ENCODE measurements at places on chromosomes 11 and 22.

- H3K27ac ChIP-seq, result peak overlapping the region; percentile 39
- no peak for DNase-seq
- peaks cover 13% of the 10 kb centered on the region for H3K4me1 ChIP-seq
- no peaks in the 10 kb centered on the region for H3K36me3 ChIP-seq
- H3K27me3 ChIP-seq, result peaks cover 43% of the 10 kb centered on the region
Observed at GRCh38 chr11:70397336-70397982, 870 bp upstream of the CTTN start.

DNA sequence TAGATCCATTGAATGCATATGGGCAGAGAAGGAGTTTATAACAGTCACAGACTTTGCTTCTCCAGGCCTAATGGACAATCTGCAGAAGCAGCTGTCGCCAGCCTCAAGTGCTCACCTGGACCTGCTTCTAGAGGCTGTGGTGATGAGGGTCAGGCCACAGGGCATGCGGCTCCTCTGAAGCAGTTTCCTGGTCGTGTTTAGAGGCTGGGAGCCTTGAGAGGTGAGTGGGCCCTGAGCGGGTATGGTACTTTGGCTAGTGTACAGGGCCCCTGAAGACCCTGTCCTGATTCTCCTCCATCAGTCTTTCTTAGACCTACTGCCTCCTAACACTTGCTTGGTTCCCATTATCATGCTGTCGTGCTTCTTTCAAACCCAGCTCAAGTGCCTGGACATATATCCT is 41.2 kb downstream of the NXPE2 start:
- H3K27ac ChIP-seq, result no peak overlapping the region
- DNase-seq, result no peak
- H3K36me3 ChIP-seq, result no peaks in the 10 kb centered on the region
- no peaks in the 10 kb centered on the region for H3K4me1 ChIP-seq

- no peak overlapping the region for H3K4me3 ChIP-seq
- DNase-seq, result no peak
- H3K36me3 ChIP-seq, result peaks cover 67% of the 10 kb centered on the region
- peaks cover 12% of the 10 kb centered on the region for H3K4me1 ChIP-seq
- no peaks in the 10 kb centered on the region for H3K27me3 ChIP-seq
Observed at GRCh38 chr11:66225066-66225465, 43.4 kb upstream of the RAB1B start.

DNA sequence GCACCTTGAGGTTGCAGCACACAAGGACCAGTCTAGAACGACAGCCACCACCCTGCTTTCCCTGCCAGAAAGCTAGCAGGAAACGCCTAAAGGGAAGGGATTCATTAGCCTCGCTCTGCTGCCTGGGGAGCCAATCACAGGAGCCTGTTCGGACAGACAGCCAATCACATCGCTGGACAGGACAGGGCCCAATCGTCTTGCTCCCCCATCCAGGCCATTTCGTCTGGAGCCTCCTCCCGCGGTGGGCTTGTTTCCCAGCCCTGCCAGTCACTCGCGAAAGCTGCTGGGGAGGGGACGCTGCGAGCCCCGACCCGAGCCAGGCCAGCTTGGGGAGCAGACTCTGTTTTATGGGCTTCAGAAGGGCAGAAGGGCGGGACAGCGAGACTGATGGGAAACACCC is 79.8 kb upstream of the NCAM1 start:
- H3K4me1 ChIP-seq, result no peaks in the 10 kb centered on the region
- H3K27ac ChIP-seq, result no peak overlapping the region
- DNase-seq, result no peak
- no peak overlapping the region for H3K4me3 ChIP-seq
- no peaks in the 10 kb centered on the region for H3K36me3 ChIP-seq

DNA sequence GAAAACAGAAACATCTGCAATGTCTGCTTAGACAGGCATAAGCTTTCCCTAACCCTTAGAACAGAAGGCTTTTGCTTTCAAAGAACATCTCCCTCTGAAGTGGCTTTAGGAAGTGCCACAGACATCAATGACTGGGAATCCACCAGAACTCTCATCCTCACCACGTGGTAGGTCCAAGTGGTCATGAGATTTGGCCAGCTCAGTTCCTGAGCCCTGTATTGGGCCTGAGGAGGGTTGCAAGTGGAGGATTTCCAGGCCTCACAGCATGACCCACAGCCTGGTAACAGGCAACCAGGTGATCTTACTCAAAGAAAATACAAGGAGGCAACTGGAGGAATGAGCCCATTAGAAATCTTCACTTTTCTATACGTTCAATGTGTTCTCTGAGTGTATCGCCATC is 1.6 kb downstream of the CASP1 start:
- H3K4me3 ChIP-seq, result peak overlapping the region; percentile 93
- no peak for DNase-seq
- peaks cover 47% of the 10 kb centered on the region for H3K4me1 ChIP-seq
- no peaks in the 10 kb centered on the region for H3K27me3 ChIP-seq
- peak overlapping the region; percentile 98 for H3K27ac ChIP-seq

GRCh38 chr22:47111626-47112581 is 349.5 kb downstream of the TBC1D22A start:
- H3K4me1 ChIP-seq, result no peaks in the 10 kb centered on the region
- no peak for DNase-seq
- H3K36me3 ChIP-seq, result peaks cover 12% of the 10 kb centered on the region
- H3K27me3 ChIP-seq, result no peaks in the 10 kb centered on the region
- H3K4me3 ChIP-seq, result no peak overlapping the region
- no peak overlapping the region for H3K27ac ChIP-seq

DNA sequence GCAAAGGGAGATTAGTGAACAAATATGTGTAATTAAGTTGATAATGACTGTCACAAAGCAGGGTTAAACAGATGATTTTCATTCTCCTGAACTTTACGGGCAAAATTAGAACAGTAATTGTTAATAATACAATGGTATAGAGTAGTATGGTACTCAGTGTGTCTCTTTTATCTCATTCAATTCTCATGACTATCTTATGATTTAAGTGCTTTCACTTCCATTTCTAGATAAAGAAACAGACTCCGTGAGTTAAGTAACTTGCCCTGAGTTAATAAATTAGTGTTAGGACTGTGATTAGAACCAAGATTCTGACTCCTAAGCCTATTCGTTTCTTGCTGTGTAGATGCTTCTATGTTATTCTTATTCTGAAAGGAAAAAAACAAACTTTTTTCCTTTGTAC is 22.0 kb downstream of the PIH1D2 start:
- DNase-seq, result no peak
- H3K27ac ChIP-seq, result no peak overlapping the region
- no peak overlapping the region for H3K4me3 ChIP-seq
- peaks cover 88% of the 10 kb centered on the region for H3K36me3 ChIP-seq
- no peaks in the 10 kb centered on the region for H3K27me3 ChIP-seq
- peaks cover 38% of the 10 kb centered on the region for H3K4me1 ChIP-seq

- peaks cover 4% of the 10 kb centered on the region for H3K36me3 ChIP-seq
- DNase-seq, result peak; percentile 8
- peak overlapping the region; percentile 74 for H3K4me3 ChIP-seq
Observed at GRCh38 chr11:12674936-12675696, 895 bp downstream of the TEAD1 start.

DNA sequence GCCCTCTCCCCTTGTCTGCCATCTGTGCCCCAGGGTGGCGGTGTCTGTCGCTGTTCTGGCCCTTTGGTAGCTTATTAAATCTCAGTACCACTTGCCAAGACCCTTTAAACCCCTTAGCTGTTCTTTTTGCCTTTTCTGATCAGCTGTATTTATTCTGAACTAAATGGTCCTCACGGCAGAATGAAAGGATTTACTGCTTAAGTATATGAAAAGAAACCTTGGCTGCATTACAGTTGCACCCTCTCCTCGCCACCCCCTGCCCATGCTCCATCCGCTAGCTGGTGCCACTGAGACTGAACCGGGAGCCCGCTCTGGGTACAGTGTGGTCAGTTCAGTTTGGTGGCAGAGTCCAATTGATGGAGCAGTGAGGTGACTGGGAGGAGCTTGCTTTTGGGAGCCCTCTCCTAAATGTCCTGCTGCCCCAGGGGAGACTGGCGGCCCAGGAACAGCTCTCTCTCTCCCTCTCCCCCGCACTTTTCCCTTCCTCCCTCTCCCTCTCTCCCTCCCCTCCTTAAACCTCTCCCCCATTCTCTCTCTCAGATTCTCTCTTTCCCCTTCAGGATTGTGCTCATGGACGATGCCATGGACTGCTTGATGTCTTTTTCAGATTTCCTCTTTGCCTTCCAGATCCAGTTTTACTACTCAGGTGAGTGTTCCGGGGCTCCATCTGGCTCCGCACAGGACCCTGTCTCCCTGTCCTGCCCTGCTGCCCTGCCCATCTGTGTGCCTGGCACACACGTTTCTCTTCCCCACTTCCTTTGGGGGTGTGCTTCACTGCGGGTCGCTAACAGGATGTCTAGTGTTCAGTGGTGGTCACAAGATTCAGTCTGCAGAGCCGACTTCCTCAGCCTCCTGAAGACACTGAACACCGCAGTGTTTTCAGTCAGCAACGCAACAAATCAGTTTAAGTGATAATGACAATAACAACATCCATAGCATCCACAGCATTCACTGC is 21.8 kb downstream of the ARFGAP2 start:
- H3K27me3 ChIP-seq, result no peaks in the 10 kb centered on the region
- H3K4me1 ChIP-seq, result peaks cover 52% of the 10 kb centered on the region
- no peaks in the 10 kb centered on the region for H3K36me3 ChIP-seq
- peak; percentile 61 for DNase-seq
- H3K27ac ChIP-seq, result peak overlapping the region; percentile 96

DNA sequence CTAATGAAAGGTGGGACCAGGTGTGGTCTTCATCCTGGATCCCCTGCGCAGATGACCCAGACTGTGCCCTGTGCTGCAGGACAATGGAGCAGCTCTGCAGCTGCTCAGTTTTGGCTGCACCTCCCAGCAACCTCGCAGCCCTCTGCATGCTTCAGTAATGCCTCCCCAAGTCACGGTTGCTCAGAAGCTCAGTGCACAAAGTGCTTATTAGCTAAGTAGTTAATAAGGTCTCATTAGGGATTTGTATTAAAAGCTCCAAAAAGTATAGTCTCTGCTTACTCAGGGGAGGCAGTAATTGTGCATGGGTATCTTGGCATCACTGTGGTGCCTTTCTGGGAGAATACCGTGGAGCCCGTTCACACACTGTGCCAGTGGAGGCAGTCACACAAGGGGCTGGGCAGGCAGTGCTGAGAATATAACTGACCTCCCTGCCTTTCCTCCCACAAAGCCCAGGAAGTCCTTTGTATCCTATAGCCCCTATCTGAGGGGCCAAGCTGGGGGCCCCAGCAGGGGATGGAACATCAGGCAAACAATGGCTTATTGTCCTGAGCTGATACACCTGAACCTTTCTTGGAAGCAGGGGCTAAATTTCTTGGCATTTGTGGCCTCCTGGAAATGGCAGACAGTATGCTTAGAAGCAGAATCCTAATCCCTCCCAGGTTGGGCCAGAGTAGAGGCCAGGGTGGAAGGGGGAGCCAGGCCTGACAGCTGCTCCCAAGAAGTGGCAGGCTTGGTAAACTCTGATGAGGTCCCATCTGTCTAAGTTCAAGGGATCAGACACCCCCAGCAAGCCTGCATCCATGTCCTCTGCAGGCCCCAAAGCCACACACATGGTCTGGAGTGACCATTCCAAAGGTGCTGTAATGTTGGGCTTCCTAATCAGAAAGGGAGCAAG is 125.5 kb upstream of the PARVA start:
- DNase-seq, result no peak
- H3K4me1 ChIP-seq, result no peaks in the 10 kb centered on the region
- no peaks in the 10 kb centered on the region for H3K36me3 ChIP-seq
- H3K27ac ChIP-seq, result no peak overlapping the region

GRCh38 chr11:123560006-123560405 is 94.4 kb downstream of the SCN3B start:
- peaks cover 8% of the 10 kb centered on the region for H3K4me1 ChIP-seq
- no peaks in the 10 kb centered on the region for H3K36me3 ChIP-seq
- DNase-seq, result peak; percentile 52
- H3K27me3 ChIP-seq, result peaks cover 12% of the 10 kb centered on the region
- peak overlapping the region; percentile 90 for H3K27ac ChIP-seq

- no peaks in the 10 kb centered on the region for H3K36me3 ChIP-seq
- H3K27me3 ChIP-seq, result no peaks in the 10 kb centered on the region
- peak overlapping the region; percentile 89 for H3K4me3 ChIP-seq
- H3K27ac ChIP-seq, result peak overlapping the region; percentile 96
Observed at GRCh38 chr22:38313384-38313955, 3.8 kb downstream of the CSNK1E start.

- H3K4me3 ChIP-seq, result no peak overlapping the region
- DNase-seq, result no peak
- peaks cover 17% of the 10 kb centered on the region for H3K27me3 ChIP-seq
- peaks cover 19% of the 10 kb centered on the region for H3K36me3 ChIP-seq
- no peak overlapping the region for H3K27ac ChIP-seq
Observed at GRCh38 chr22:45865561-45866125, 111.3 kb downstream of the WNT7B start.

- no peaks in the 10 kb centered on the region for H3K36me3 ChIP-seq
- no peak for DNase-seq
- peaks cover 40% of the 10 kb centered on the region for H3K27me3 ChIP-seq
- no peak overlapping the region for H3K4me3 ChIP-seq
Observed at GRCh38 chr22:27240298-27241075, 561.1 kb downstream of the MN1 start.

GRCh38 chr11:29184939-29185890 is 831.6 kb downstream of the KCNA4 start:
- no peaks in the 10 kb centered on the region for H3K27me3 ChIP-seq
- H3K36me3 ChIP-seq, result no peaks in the 10 kb centered on the region
- H3K4me3 ChIP-seq, result no peak overlapping the region
- no peaks in the 10 kb centered on the region for H3K4me1 ChIP-seq
- no peak overlapping the region for H3K27ac ChIP-seq

DNA sequence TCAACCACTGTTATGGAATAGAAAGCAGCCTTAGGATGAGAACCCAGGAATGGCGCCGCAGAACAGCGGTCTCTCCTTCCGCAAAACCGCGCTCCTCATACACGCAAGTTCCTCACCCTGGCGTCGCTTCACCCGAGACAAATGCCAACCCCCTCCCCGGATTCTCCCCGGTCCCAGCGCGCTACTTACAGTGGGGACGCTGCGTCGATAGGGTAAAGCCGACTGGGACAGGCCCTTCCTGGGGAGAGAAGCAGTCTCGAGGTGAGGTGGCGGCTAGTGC is 287 bp downstream of the RPS13 start:
- H3K27ac ChIP-seq, result peak overlapping the region; percentile 99
- peaks cover 42% of the 10 kb centered on the region for H3K36me3 ChIP-seq
- peak overlapping the region; percentile 97 for H3K4me3 ChIP-seq
- H3K4me1 ChIP-seq, result peaks cover 23% of the 10 kb centered on the region
- DNase-seq, result no peak

- H3K4me3 ChIP-seq, result no peak overlapping the region
- H3K36me3 ChIP-seq, result no peaks in the 10 kb centered on the region
- no peak overlapping the region for H3K27ac ChIP-seq
- no peak for DNase-seq
- H3K4me1 ChIP-seq, result no peaks in the 10 kb centered on the region
Observed at GRCh38 chr11:5364214-5364613, 12.9 kb downstream of the OR51B6 start.

GRCh38 chr11:37612146-37612545 is 1014.1 kb upstream of the RAG2 start:
- H3K4me1 ChIP-seq, result no peaks in the 10 kb centered on the region
- no peaks in the 10 kb centered on the region for H3K27me3 ChIP-seq
- DNase-seq, result no peak
- H3K4me3 ChIP-seq, result no peak overlapping the region
- no peaks in the 10 kb centered on the region for H3K36me3 ChIP-seq

- H3K27me3 ChIP-seq, result no peaks in the 10 kb centered on the region
- H3K4me3 ChIP-seq, result no peak overlapping the region
- no peak overlapping the region for H3K27ac ChIP-seq
- H3K36me3 ChIP-seq, result no peaks in the 10 kb centered on the region
- no peak for DNase-seq
- H3K4me1 ChIP-seq, result no peaks in the 10 kb centered on the region
Observed at GRCh38 chr11:12404436-12404835, 27.1 kb downstream of the PARVA start.
